ENCODE measurements at places on chromosomes 7 and 10. TPM values are rescaled to one million over a fixed set of nuclear protein-coding genes. Genes with fewer than 3 reads are reported as not detected.

GRCh38 chr7:13489386-13489785 is 500.1 kb downstream of the ETV1 start:
- H3K36me3 ChIP-seq = no peaks in the 10 kb centered on the region
- H3K27me3 ChIP-seq = no peaks in the 10 kb centered on the region

GRCh38 chr7:147639751-147640150 is 950.8 kb upstream of the C7orf33 start:
- no peak for DNase-seq
- no peak overlapping the region for H3K4me3 ChIP-seq
- no peaks in the 10 kb centered on the region for H3K4me1 ChIP-seq
- no peak overlapping the region for H3K27ac ChIP-seq
- H3K27me3 ChIP-seq = no peaks in the 10 kb centered on the region

Gene ERLIN1
- 18.4 TPM for total RNA-seq

DNA sequence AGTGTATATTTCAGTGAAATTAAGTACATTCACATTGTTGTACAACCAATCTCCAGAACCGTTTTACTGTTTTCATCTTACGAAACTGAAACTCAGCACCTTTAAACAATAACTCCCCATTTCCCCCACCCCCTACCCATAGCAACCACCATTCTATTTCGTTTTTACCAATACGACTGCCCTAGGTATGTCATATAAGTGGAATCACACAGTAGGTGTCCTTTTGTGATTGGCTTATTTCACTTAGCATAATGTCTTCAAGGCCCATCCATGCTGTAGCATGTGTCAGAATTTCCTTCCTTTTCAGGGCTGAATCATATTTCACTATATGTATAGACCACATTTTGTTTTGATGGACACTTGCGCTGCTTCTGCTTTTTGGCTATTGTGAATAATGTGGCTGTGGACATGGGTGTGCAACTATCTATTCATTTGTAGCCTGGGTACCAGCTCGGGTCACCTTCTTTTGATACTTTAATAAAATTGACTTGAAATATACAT is 34.3 kb upstream of the DLG5 start:
- peaks cover 21% of the 10 kb centered on the region for H3K27me3 ChIP-seq
- peaks cover 5% of the 10 kb centered on the region for H3K4me1 ChIP-seq
- no peak overlapping the region for H3K27ac ChIP-seq
- DNase-seq = no peak
- no peaks in the 10 kb centered on the region for H3K36me3 ChIP-seq
- no peak overlapping the region for H3K4me3 ChIP-seq

DNA sequence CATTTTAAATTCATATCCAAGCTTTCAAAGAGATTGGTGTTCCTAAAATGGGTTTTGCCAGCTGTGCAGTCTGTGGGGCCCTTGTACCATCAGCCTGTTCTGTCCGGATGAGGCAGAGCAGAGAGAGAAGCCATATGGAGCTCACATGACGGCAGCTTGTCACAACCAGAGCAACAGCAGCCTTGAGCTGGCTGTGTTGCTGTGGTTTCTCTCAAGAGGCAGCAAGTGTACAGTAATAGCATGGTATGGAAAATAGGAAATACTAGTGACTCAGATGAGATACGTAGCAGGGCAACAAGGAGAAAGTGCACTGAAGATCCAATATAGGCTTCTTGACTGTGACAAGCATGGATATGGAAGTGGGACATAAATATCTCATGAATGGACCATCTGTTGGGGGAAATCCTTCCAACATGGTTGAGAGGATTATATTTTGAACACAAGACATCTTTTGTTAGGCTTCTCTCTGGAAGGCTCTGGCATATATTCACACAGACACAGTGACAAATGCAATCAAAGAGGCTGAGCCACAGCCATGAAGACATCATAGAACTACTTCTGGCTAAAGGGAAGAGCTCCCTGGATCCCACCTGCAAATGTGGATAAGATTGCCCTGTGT is 251.0 kb upstream of the TAC1 start:
- H3K36me3 ChIP-seq = no peaks in the 10 kb centered on the region
- peaks cover 4% of the 10 kb centered on the region for H3K27me3 ChIP-seq
- H3K4me1 ChIP-seq = no peaks in the 10 kb centered on the region

- no peaks in the 10 kb centered on the region for H3K27me3 ChIP-seq
- no peaks in the 10 kb centered on the region for H3K36me3 ChIP-seq
- DNase-seq = no peak
Observed at GRCh38 chr10:79427965-79428364, 17.5 kb downstream of the ZCCHC24 start.

All from activated naive CD4-positive, alpha-beta T cell treated with anti-CD3 and anti-CD28 coated beads for 36 hours (primary cell).